ENCODE measurements at places on chromosomes 5 and 9. TPM values are rescaled to one million over a fixed set of nuclear protein-coding genes. Genes with fewer than 3 reads are reported as not detected.

The MZB1 gene
- total RNA-seq, result 1.4 TPM

GRCh38 chr9:87276851-87277261 is 220.8 kb upstream of the DAPK1 start:
- DNase-seq, result no peak

- no peak for DNase-seq
Observed at GRCh38 chr9:12441506-12441905, 251.7 kb upstream of the TYRP1 start.

DNA sequence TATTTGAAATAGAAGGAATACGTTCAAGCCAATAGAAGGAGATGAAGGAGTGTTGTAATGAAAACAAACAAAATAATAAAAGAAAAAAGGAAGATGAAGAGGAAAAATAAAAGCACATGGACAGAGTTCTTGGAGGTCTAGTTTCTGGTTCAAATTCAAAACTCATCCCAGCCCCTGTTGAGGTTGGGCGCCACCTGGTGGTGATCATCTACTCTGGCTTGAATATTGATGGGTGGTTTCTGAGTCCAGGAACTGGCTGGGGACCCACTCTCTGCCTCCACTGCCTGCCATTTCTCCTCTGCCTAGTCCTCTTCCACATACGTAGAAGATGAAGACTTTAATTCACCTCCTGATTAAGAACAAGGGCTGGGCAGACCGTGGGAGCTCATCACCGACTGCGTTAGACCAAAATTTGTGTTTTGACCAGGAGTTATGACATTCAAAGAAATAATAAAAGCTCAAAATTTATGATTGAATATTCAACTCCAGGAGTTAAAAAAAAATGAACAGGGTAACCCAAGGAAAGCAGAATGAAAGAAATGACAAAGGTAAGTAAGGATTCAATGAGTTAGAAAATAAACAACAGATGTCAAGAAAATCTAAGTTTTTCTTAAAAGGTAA is 99.0 kb upstream of the SLC1A3 start:
- peak; percentile 67 for DNase-seq

- no peak for DNase-seq
Observed at GRCh38 chr5:1065891-1066650, 45.8 kb downstream of the SLC12A7 start.

The GRXCR2 gene
- not detected for total RNA-seq
